ENCODE measurements at places on chromosomes 6 and 20.

DNA sequence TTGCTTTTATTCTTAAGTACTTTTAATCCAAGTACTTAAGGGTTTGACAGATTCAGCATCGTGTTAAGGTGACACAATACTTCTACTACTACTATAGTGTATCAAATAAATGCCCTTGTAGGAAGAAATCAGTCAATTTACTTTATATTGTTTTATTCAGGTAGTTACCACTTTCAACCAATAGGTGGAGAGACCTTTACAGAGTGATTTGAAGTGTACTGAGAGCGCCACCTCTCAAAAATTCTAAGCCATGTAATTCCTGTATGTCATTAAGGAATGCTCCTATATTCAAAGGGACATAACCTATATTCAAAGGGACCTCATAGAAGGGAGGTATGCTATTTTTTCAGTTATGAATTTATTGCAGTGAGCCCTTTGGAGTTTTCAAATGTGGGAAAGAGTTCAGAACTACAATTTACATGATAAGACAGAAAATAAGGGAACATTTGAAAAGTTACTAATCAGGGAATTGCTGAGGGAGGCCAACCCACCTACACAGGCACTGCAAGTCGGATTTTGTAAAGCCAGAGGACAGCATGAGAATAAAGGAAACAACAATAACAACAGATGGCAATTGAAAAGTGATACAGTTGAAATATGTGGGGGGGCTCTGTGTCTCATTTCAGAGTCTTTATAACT lies 955.6 kb downstream of the TBC1D32 start:
- no peak for DNase-seq

- peak; percentile 23 for DNase-seq
Measured at GRCh38 chr20:50844430-50845100, 49.7 kb downstream of the BCAS4 start.

DNA sequence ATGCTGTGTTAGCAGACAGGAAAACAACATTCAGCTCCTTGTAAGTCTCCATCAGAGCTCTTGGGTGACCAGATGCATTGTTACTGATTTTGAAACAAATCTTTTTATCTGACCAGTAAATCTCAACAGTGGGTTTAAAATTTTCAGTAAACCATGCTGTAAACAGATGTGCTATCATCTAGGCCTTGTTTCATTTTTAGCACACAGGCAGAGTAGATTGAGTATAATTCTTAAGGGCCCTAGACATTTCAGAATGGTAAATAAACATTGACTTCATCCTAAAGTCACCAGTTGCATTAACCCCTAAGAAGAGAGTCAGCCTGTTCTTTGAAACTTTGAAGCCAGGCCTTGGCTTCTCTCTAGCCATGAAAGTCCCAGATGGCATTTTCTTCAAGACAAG lies 237.2 kb upstream of the BMP2 start:
- no peak for DNase-seq

GRCh38 chr6:169638915-169639314 lies 62.9 kb downstream of the WDR27 start:
- no peak for DNase-seq

DNA sequence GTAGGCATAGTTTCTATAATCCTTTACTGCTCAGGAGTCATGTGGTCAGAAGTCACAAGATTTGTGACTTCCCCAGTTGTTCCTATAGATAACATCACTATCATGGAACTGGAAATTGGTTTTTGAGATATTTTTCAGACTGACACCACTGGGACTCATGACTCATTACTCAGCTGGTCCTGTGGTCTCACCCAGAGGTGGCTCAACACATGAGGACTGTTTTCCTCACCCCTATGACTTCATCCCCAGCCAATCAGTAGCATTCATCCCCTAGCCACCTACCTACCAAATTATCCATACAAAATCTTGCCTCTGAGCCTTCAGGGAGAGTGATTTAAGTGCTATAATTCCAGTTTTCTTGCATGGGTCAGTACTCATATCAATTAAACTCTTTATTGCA lies 1217.7 kb downstream of the EPHA7 start:
- no peak for DNase-seq

GRCh38 chr20:18721551-18722115 lies 92.0 kb upstream of the SCP2D1 start:
- no peak for DNase-seq

GRCh38 chr6:9646342-9647070 lies 768.4 kb downstream of the TFAP2A start:
- no peak for DNase-seq

GRCh38 chr20:37234254-37234581 lies 27.4 kb downstream of the GHRH start:
- DNase-seq: no peak
